ENCODE measurements at places on chromosomes 1 and 21. TPM values are rescaled to one million over a fixed set of nuclear protein-coding genes. Genes with fewer than 3 reads are reported as not detected.

- DNase-seq, result no peak
Measured at GRCh38 chr1:12539320-12539704, 78.7 kb downstream of the DHRS3 start.

DNA sequence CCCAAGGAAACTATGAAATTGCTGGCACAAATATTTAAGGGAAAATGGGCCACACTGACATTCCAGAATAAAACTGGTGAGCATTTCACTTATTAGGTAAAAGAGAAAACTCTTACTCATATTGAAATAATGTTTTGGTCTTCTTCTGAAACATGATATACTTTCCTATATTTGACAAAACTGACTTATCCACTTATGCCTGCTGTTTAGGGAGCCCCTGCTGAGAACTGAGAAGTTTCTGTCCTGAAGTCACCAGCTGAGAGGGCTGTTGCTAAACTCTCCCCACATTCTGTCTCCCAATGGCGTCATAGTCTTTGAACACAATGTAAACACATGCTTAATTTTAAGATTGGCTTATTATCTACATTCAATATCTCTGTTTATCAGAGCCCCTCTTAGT is 46.8 kb upstream of the ZC3H11B start:
- no peak for DNase-seq

ST7L gene
- 12.1 TPM for total RNA-seq

DNA sequence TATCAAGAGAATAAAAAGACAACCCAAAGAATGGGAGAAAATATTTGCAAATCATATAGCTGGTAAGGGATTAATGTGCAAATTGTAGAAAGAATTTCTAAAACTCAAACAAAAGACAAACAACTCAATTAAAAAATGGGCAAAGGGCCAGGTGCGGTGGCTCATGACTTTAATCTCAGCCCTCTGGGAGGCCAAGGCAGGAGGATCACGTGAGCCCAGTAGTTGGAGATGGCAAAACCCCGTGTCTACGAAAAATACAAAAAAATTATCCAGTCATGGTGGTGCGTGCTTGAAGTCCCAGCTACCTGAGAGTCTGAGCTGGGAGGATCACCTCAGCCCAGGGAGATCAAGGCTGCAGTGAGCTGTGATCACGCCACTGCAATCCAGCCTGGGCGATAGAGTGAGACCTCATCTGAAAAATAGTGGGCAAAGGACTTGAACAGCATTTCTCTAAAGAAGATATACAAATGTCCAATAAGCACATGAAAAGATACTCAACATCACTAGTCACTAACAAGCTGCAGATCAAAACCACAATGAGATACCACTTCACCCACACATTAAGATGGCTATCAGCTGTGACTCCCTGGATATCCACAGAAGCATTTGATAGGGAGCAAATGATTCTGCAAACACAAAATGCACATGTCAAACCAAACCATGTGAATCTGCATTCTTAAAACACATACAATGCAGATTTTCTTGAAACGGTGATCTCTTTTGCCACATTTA is 20.9 kb downstream of the SLC30A1 start:
- DNase-seq, result no peak

GRCh38 chr1:22872981-22873664 is 99.5 kb downstream of the LACTBL1 start:
- no peak for DNase-seq

- no peak for DNase-seq
Measured at GRCh38 chr21:23471877-23472276, 2135.4 kb downstream of the MRPL39 start.

DNA sequence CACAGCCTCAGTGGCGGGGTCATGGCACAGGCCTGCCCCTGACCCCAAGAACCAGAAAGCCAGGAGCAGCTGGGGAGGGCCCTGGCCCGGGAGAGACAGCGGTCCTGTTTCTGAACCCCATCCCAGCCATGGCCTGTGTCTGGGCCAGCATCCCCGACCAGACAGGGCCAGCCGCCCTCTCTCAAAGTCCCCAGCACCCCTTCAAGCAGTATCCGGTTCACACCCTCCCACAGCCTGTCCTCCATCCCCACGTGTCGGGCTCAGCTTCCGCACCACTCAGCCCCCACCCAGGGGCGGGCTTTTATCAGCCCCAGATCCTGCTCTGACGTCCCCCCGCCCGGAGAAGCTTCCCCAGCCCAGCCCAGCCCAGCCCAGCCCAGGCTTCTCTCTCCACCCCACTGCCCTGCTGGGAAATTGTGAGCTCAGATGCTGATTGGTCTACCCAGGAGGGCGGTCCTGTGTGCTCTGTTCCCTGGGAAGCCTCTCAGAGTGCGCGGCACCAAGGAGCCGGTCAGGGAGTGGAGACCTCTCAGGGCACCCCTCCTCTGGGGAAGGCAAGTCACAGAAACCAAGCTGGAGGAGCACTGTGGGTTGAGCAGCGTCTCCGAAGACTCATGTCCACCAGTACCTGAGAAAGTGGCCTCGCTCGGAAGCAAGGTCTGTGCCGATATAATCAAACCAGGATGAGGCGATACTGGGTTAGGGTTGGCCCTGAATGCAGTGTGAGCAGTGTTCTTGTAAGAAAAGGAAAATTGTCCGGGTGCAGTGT is 4.7 kb upstream of the FAAP20 start:
- peak; percentile 94 for DNase-seq

C8B gene
- not detected for total RNA-seq

GRCh38 chr1:74971982-74972381 is 162.2 kb upstream of the LHX8 start:
- DNase-seq, result no peak

- DNase-seq, result no peak
Measured at GRCh38 chr1:7659514-7659913, 111.6 kb upstream of the VAMP3 start.

DNA sequence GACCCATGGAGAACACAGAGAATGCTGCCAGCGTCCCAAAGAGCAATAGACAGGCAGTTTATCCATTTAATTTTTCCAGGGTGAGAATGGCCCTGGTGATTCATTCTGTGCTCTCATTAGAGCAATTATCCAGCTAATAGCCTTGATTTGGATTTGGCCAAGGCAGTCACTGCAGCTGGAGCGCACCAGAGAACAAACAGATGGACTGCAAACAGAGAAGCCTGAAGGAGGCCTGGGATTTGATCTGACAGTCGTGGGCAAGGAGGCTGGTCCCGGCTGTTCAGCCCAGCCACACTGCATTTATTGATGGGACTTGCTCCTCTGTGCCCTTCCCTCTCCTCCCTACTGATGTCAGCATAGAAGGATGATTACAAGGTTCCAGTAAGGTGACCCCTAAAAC is 353.9 kb upstream of the C1orf174 start:
- DNase-seq, result no peak

IL22RA1 gene
- total RNA-seq, result not detected

TSTD1 gene
- total RNA-seq, result 50.3 TPM

CFHR1 gene
- total RNA-seq, result not detected

DNA sequence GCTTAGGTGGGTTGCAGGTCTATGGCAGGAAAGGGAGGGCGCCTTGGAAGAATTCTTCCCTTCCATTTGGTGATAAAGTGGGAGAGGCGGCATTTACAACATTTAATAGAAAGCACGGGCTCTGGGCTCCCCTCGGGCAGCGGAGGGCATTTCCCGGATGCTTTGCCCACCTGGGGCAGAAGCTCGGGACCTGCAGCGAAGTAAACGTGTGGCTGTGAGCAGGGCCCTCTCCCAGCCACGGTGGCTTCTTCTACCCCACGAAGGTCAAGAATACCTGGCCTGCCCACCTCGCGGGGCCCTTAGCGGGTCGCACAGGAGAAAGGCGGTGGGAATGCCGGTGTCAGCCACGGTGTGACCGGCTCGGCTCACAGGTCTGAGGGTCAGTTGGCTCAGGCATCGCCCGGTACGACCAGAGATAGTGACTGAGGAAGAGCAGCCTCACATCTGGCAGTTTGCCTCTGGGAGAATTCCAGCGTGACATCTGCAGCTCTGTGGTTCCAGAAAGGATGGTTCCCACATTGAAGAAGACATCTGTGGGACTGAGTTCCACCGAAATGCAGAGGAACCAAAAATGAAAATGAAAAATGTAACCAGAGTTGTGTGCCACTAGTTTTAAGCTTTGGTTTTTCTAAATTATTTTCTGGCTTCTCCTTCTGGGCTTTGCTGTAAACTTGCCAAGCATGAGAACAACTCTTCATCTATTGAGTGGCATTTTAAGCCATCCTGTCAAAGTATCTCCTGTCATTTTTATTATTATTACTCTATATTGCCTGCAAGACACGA is 720 bp upstream of the F3 start:
- DNase-seq, result peak; percentile 6

GRCh38 chr1:172500207-172500606 is 32.7 kb upstream of the SUCO start:
- DNase-seq, result no peak

- no peak for DNase-seq
Measured at GRCh38 chr1:201630582-201630981, 91.7 kb downstream of the NAV1 start.

- DNase-seq, result peak; percentile 6
Measured at GRCh38 chr1:68384321-68384813, 65.4 kb downstream of the RPE65 start.

DNA sequence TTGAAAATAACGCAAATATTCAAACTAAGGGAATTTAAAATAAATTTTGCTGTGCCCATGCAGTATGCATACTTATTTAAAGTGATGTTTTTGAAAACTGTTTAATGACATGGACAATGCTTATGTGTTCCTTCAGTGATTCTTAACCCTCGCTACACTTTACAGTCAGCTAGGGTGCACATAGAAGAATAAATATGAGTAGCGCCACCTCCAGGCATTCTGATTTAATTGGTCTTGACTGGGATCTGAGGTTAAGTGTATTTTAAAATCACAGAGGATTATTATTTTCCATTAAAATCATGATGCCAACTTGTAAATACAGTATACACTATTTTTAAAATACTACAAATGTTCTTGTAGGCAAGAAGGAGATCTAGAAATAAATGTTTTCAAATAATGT is 373.5 kb upstream of the ADGRL4 start:
- no peak for DNase-seq

DNA sequence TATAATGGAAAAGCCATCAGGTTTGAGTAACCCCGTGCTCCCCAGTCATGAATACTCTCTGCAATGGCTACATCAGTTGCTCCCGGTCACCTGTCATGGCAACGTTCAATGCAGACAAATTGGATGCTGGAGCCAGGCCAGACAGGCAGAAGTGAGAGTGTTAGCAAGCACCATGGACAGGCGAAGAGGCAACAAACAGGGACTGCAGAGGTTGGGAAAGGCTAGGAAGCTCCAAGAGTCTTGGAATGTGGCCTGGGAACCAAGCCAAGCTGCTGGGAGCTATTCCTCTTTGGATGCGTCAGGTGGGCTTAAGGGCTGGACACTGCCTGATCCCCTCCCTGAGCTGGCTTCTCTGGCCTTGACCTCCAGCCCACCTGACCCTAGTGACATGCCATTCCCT is 102.9 kb downstream of the ACTL8 start:
- no peak for DNase-seq

SH2D2A gene
- 134 TPM for total RNA-seq

DNA sequence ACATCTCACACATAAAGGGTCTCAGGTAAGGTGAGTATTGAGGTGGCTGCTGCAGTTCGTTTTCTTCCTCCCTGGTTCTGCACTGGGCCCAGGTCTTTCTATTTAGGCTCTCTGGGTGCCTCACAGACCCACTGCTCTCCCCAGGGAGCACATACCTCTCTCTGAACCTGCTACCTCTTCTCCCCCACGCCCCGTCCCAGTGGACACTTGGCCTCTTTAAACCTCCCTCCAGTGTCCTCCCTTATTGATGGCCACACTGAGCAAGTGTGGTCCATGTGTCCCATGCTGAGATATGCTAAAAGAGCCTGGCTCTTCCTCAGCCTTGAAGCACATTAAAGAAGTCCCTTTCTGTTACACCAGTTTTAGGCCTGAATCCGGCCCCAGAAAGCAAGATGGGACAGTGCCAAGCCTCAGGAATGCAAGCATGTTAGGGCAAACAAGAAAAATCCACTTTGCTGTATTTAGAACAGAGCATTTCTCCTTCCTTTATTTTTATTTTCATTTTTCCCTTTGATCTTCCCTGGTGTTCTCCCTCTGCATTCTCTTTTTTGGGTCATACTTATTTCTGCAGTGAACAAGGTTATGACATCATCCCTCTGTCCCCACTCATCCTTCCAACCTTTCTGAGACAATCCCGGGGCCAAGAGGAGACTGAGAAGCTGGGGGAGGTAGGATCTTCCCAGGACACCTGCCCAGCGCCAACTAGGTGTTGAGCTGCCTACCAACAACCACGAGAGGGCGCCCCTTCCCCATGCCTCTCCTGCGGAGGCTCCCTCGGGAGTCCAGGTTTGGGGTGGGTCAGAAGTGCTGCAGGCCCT is 5.0 kb upstream of the CHI3L2 start:
- DNase-seq, result peak; percentile 90

BTG2 gene
- total RNA-seq, result 106 TPM

GRCh38 chr1:12130466-12131130 is 36.2 kb upstream of the TNFRSF1B start:
- DNase-seq, result no peak

LCE1F gene
- not detected for total RNA-seq

GRCh38 chr21:37368541-37369279 is 2.1 kb downstream of the DYRK1A start:
- DNase-seq, result no peak

DNA sequence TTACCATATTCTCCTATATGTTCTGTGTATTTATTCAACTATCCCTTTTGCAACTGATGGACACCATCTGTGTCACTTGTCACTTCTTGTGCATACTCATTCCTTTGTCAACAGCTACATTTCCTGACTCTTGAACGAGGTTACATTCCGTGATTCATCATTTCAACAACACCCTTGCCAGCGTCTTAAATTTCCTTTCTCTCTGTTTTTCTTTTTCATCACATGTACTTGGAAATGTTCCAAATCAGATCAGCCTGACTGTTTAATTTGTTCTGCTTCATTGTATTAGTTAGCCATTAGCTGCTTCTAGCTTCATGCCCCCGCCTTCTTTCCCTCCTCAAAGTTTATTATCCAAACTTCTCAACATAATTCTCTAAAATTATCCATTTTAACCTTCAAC is 173.0 kb downstream of the ADGRL4 start:
- DNase-seq, result no peak

GRCh38 chr1:214215583-214215982 is 65.4 kb upstream of the SMYD2 start:
- DNase-seq, result no peak

BLZF1 gene
- total RNA-seq, result 6.0 TPM

CAMTA1 gene
- total RNA-seq, result 70.9 TPM

GNG12 gene
- total RNA-seq, result 0.07 TPM

KIRREL1 gene
- 0.05 TPM for total RNA-seq

- no peak for DNase-seq
Measured at GRCh38 chr1:240802271-240802670, 190.3 kb upstream of the GREM2 start.

GRCh38 chr1:62144238-62144831 is 50.3 kb upstream of the L1TD1 start:
- DNase-seq, result peak; percentile 67

DNA sequence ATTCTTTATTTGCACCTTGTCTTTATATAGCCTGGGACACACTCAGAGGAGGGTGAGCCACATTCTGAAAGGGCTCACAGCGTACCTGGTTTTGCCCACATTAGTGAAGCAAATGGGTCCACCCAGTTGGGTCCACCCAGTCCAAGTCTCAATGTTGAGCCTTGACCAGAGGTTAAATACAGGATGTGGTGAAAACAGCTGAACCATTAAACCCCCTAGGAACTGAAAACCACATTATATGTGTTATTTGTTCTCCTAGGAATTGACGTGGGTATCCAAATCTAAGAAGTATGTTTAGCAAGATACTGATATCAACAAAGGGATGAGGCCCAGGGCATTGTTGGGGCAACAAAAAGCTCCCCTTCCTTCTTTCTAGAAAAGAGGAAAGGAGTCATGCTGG is 83.8 kb downstream of the SETD4 start:
- no peak for DNase-seq

- DNase-seq, result no peak
Measured at GRCh38 chr1:10825592-10825991, 29.1 kb upstream of the CASZ1 start.

KRTAP12-4 gene
- total RNA-seq, result not detected
